ENCODE measurements at places on chromosomes 13 and 19. TPM values are rescaled to one million over a fixed set of nuclear protein-coding genes. Genes with fewer than 3 reads are reported as not detected.

Gene MCF2L
- 1.1 TPM for total RNA-seq

Gene LRG1
- 1.2 TPM for total RNA-seq

Gene CYP2S1
- 0.15 TPM for total RNA-seq

Gene C19orf81
- total RNA-seq, result not detected

Gene SELENOV
- total RNA-seq, result not detected

DNA sequence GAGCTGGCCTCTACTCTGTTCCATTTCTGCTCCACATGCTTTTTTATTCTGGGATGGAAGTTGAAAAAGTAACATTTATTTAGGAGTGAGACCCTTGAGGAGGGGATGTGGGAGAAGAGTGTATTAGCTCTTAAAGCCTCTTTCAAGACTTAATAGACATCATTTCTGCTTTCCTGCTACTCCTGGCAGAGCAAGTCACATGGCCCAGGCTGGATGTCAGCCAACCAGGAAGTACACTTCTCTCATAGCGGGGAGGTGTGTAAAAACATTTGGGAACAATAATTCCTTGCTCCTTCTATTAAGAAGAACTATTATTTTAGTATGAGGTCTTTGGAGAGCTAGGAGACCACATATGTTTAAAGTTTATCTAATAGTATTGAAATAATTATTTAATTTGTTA lies 40.6 kb upstream of the FAM216B start:
- H3K36me3 ChIP-seq, result no peaks in the 10 kb centered on the region
- DNase-seq, result no peak
- no peak overlapping the region for H3K4me3 ChIP-seq
- no peak overlapping the region for H3K27ac ChIP-seq

DNA sequence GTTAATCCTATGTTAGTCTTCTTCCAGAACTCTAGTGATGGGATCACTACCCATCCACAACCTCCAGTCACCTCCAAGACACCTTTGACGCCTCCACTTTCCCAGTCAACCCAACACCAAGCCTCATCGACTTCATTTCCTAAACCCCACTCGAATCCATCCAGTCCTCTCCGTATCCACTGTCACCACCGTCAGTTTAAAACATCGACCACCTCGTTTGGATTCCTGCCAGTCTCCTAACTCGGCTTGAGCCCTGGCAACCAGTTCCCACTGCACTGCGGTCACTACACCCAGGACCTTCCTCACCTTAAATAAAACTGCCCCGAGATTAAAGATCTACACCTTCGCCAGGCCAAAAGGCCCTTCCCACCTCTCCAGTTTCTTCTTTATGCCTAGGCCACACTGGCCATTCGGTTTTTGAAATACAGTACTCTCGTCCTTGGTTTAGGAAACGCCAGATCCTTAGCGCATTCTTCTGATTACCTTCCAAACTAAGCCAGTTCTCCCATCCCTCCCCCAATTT lies 1.2 kb downstream of the MTIF3 start:
- no peak for DNase-seq
- H3K36me3 ChIP-seq, result no peaks in the 10 kb centered on the region
- peaks cover 11% of the 10 kb centered on the region for H3K4me1 ChIP-seq

GRCh38 chr13:31301119-31301518 lies 101.3 kb downstream of the B3GLCT start:
- H3K27ac ChIP-seq, result no peak overlapping the region
- H3K27me3 ChIP-seq, result no peaks in the 10 kb centered on the region
- no peak for DNase-seq
- H3K4me3 ChIP-seq, result no peak overlapping the region

- no peak overlapping the region for H3K4me3 ChIP-seq
- H3K27ac ChIP-seq, result no peak overlapping the region
- DNase-seq, result no peak
- no peaks in the 10 kb centered on the region for H3K27me3 ChIP-seq
These were observed 3.9 kb downstream of the KLK13 start for GRCh38 chr19:51060973-51061372.

GRCh38 chr19:11155373-11156120 lies at the start of gene SPC24:
Gene SPC24 (minus strand): TSS chr19:11155782. CDS start chr19:11155776, 6 bp downstream.
- no peaks in the 10 kb centered on the region for H3K4me1 ChIP-seq
- H3K36me3 ChIP-seq, result no peaks in the 10 kb centered on the region
- peak within 1 kb of the TSS; percentile 95 for H3K4me3 ChIP-seq
- H3K27ac ChIP-seq, result peak within 1 kb of the TSS; percentile 91

DNA sequence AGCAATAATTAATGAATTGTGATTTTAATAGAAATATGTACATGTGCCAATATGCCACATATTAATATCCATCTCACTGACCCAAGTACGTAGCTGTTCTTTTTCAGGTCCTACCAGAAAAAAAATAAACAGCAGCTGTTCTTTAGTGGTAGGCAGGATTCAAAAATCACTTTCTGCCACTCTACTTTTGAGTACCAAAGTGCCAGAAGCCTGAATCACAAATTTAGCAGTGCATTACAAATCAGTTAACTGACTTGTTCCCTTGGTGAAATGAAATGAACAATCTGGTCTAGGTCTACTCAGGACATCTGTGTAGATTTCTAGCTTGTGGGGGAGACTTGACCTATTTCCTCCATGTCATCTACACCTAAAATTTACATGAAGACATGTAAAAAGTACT lies 775.5 kb upstream of the GPC6 start:
- DNase-seq, result no peak
- H3K4me1 ChIP-seq, result no peaks in the 10 kb centered on the region
- H3K27ac ChIP-seq, result no peak overlapping the region
- H3K36me3 ChIP-seq, result no peaks in the 10 kb centered on the region
- H3K27me3 ChIP-seq, result no peaks in the 10 kb centered on the region
- H3K4me3 ChIP-seq, result no peak overlapping the region

DNA sequence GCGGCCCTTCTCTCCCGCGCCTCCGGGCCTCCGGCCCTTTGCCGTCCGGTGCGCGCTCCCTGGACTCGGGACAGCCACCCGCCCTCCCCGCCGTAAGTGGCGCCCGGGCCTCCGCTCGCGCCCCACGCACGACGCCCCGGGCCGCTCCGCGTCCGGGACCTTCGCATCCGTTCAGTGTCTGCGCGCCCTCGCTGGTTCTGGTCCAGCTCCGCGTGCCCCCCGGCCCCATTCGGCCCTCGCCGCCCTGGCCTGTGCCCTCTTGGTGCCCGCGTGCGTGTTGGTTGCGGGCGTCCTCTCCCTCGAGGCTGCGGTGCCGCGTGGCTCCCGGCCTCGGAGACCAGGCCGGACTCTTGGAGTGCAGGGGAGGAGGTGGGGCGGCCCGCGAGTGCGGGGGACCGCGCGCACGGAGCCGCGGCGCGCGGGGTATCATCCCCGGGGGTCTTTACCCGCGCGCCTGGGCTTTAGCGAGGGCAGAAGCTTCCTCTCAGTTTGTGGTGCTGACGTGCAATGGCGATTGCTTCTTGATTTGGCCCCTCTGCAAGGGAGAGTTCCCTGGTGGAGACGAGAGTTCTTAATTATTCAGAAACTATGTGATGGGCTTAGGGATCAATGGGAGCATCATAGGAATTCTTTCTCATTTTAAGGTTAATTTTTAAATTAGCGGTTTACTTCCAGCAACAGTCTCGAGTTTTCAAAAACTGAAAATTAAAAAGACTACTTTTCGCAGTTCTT lies 757 bp downstream of the WASF3 start:
- no peaks in the 10 kb centered on the region for H3K36me3 ChIP-seq
- H3K4me1 ChIP-seq, result no peaks in the 10 kb centered on the region
- peaks cover 3% of the 10 kb centered on the region for H3K27me3 ChIP-seq
- no peak overlapping the region for H3K4me3 ChIP-seq
- no peak overlapping the region for H3K27ac ChIP-seq

DNA sequence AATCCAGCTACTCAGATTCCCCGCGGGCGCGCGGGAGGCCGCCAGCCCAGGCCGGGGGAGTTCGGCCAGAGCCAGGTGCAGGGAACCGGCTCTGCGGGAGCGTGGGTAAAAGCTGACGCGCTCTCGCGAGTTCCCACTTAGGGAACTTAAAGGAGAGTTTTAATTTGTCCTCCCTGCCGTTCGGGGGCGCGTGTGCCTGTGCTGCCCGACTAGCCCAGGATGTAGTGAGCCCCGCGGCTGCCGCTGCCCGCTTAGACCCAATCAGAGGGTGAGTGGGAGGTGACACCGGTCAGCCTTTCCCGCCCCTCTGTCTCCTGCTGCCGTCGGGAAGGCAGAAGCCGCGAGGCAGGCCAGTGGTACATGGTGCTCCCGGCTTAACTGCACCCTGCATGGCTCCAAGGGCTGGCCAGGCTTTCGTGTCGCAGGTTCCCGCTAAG lies 36.0 kb upstream of the NEK3 start:
- DNase-seq, result no peak
- H3K36me3 ChIP-seq, result no peaks in the 10 kb centered on the region
- H3K27me3 ChIP-seq, result no peaks in the 10 kb centered on the region

Data from GM12878 (cell line).